Adrenal gland (tissue), 19 donors: ENCODE measurements at places on chromosomes 2 and 18. TPM values are rescaled to one million over a fixed set of nuclear protein-coding genes. Genes with fewer than 3 reads are reported as not detected.

Gene GAD1
- polyA plus RNA-seq: 9.9 TPM

Gene SPP2
- polyA plus RNA-seq: not detected

Gene TRIM43
- polyA plus RNA-seq: not detected

Gene DAW1
- not detected for polyA plus RNA-seq

Gene ESPNL
- 0.03 TPM for polyA plus RNA-seq

Gene TDRD15
- polyA plus RNA-seq: not detected

Gene PLB1
- polyA plus RNA-seq: 7.7 TPM

Gene ATP5MC3
- 100 TPM for polyA plus RNA-seq

Gene NEB
- polyA plus RNA-seq: 7.9 TPM

Gene CTAGE1
- not detected for polyA plus RNA-seq

Gene SLC19A3
- 0.37 TPM for polyA plus RNA-seq

Gene BUB1
- 0.24 TPM for polyA plus RNA-seq

Gene ABCG5
- 0.08 TPM for polyA plus RNA-seq

Gene SIGLEC15
- polyA plus RNA-seq: 0.17 TPM

Gene GDF7
- 0.24 TPM for polyA plus RNA-seq

Gene TFCP2L1
- polyA plus RNA-seq: 0.97 TPM

Gene EMILIN1
- 4.2 TPM for polyA plus RNA-seq

Gene VWC2L
- not detected for polyA plus RNA-seq

Gene CPO
- polyA plus RNA-seq: 1.2 TPM

Gene CEBPZ
- 75.7 TPM for polyA plus RNA-seq

Gene WDCP
- polyA plus RNA-seq: 13.0 TPM

Gene AQP12B
- polyA plus RNA-seq: not detected

Gene TCF4
- 40.0 TPM for polyA plus RNA-seq

Gene GPR155
- polyA plus RNA-seq: 3.9 TPM

Gene ASAP2
- 7.8 TPM for polyA plus RNA-seq
